ENCODE measurements at places on chromosomes 13 and 19.

DNA sequence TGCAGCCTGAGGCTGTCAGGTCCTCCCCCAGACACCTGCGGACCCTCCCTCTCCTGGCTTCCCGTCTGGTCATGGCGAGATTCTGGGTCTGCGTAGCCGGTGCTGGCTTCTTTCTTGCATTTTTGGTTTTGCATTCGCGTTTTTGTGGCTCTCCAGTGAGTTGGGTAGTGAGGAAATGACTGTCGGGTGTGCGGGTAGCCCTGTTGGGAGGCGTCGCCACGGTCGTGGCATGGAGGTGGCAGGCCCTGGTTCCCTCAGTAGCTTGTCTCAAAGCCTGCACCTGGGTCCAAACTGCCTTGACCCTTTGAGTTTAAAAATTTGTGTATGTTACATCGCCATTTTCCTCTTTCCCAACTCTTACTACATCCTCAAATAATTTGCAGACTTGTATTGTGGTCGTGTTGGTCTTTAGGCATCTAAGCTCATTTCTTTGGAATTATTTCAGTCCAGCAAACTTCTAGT, 344 bp downstream of the NHLRC3 start:
- peak; percentile 30 for ATAC-seq

- no peak for ATAC-seq
Observed at GRCh38 chr13:64332048-64332447, 2898.1 kb downstream of the PCDH9 start.

GRCh38 chr13:112894673-112895481, 74.1 kb upstream of the MCF2L start:
- no peak for ATAC-seq

DNA sequence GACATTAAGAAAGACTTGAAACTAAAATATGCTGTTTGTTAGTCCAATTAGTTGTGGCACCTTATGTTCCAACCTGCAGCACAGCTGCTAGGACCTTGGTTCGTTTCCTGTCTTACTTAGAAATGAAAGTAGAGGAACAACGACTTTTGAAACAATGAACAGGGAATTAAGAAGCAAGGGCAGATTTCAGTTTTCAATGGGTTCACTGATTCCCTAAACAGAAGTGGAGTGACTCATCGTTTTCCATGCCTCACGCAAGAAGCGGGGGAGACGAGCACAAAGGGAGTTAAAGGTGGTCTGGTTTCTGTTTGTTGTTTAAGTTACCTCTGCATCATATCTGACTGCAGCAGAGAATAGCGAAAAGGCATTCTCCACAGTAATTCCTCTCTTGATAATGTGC, 44.8 kb downstream of the PHF11 start:
- ATAC-seq, result no peak

- no peak for ATAC-seq
Observed at GRCh38 chr19:6729573-6730152, 7.7 kb downstream of the GPR108 start.

DNA sequence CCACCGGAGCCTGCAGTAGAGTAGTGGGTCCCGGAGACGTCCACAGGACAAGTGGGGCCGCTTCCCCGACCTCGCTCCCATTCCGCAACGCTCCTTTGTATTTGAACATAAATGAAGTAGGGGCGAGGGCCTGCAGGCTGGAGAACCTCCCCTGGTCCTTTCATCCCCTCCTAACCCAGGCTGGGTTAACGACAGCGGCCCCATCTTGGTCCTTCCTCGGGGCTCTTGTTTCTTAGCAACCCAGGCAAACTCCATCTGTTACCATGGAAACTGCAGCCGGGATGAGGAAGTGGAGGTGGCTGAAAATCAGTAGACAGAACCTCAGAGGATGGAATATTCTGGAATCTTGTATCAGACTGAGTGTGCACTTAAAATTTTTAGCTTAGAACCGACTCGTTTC, 132.6 kb upstream of the USP29 start:
- ATAC-seq, result no peak

- no peak for ATAC-seq
Observed at GRCh38 chr13:105278943-105279381, 1256.5 kb downstream of the EFNB2 start.

GRCh38 chr13:82036602-82037001, 1695.7 kb upstream of the SPRY2 start:
- no peak for ATAC-seq

GRCh38 chr19:17641846-17642245, 46.3 kb downstream of the UNC13A start:
- ATAC-seq, result no peak

DNA sequence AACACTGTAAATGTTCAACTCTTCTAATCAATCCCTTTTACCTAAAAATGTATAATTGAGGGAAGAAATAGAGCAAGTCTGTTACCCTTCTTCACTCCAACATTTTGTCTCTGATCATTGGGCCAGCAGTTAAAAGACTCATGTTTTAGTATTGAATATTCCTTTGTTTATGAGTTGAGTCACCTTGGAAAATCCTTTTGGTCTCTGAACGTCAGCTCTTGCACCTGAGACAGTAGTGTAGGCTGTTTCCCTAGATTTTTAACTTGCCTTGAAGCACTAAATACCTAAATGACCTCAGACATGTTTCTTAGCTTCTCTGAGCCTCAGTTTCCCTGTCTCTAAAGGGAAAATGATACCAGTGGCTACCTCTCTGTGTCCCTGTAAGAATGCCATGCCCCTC, 184.2 kb downstream of the RFC3 start:
- no peak for ATAC-seq

GRCh38 chr19:30781047-30781446, 408.9 kb downstream of the ZNF536 start:
- no peak for ATAC-seq

DNA sequence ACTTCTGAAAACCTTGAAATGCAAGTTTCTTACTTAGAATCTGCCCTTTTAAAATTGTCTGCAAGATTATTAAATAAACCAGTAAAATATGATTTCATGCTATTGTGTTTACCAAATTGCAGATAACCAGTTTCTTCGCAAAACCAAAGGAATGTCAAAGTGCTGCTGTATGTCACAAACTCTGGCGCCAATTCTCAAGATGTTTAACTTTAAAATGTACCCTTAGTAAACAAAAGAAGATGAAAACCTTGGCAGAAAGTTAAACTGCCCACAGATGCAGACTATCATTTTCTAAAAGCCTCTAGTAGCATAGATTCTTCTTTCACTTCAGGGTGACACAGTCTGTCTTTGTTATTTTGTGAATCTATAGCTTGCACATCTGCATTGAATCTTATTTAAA, 189.2 kb downstream of the SLITRK6 start:
- no peak for ATAC-seq

- ATAC-seq, result peak; percentile 84
Observed at GRCh38 chr19:12639901-12640613, 26.5 kb downstream of the MAN2B1 start.

DNA sequence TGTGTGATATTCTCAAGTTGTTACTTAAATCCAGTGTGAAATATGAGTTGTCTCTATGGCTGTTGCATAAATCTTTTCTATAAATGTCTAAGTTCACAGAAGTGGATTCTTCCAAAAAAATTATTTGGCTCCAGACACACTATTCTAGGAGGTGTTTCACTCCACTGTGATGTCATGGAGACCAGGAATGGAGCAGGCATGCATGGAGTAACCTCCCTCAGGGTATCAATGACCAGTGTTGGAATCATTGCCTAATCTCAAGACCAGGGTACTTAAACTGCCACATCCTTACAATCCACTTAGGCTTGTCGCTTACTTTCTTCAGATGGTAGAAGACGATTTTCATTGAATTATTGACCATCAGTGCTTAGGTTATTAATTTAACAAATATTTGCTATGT, 55.4 kb downstream of the LRRC63 start:
- ATAC-seq, result no peak

DNA sequence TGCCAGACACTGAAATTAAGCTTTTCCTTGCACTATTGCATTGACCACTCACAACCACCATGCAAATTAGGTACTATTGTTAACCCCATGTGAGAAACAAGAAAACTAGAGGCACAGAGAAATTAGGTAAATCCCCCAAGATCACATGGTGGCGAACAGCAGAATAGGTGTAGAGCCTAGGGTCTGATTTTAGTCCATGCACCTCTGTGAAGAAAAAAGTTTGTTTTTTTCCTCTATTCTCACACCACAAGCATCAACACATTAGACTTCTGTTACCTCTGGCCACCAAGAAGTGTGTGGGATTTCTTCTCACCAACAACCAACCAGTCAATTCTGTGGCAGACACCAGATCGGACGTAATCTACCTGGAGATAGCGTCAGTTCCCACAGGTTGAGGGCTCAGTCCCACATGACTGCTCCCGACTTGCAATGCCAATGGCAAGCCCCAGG, 391.9 kb downstream of the COG6 start:
- ATAC-seq, result no peak

- ATAC-seq, result no peak
Observed at GRCh38 chr13:73138638-73139491, 80.1 kb downstream of the KLF5 start.

DNA sequence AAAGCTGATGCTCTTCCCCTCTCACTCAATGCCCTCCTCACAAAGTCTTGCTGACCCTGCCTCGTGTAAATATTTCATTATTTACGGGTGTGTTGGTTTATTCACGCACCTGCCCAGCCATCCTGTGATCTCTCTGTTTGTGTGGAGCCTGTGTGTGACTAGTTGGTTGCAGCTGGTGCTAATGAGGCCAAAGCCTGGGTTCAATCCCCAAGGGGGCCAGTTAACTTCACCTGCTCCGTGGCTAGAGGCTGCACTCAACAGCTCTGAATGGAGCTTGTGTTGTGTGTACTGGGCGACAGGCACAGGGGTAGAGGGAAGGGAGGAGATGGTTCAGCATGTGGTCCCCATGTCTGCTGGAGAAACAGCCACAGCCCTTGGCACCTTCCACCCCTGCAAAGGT, 109.5 kb downstream of the DNAJC15 start:
- ATAC-seq, result no peak
